IMR-90 (cell line): ENCODE measurements at places on chromosomes 11 and 22.
A peak's percentile ranks its signal among the peaks of the same experiment; 100 is the strongest.

DNA sequence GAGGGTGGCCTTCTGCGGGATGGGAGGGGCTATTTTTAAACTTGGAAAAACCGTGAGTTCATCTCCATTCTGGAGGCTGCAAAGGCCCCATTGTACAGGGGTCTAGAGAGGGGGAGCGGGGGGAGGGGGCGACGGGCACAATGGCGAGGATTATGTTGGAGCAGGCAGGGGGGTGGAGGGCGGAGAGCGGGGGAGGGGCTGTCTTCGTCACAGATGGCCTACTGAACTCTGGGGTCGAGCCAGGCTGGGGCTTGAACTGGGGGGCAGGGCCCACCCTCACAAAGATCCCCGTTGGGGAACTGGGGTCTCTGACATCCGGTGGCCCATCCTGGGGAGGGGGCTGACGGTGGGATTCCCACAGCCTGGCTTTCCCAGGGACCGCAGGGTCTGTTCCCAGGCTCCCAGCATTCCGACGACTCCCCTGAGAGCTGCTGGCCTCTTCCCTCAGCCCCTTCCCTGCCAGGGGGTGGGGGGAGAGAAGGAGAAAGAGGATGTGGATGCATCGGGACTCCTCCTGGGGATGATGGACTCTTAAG, 3.4 kb upstream of the MCAM start:
- DNase-seq, result no peak

DNA sequence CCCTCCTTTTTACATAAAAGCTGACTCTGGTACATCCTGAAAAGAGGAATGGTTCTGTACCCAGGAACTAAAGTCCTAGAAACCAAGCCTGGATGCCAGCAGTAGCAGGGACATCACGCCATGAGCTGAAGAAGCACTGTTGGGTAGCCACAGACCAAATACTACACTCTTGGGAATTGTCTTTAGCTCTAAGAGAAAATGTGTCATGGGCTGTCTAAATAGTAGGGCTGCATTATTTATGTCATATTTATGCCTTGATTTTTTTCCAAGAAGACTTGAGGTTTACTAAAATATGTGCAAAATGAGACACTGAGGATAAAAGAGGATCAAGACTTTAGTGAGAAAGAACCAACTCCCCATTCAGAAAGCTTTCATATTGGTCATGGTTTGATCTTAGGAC, 213.6 kb downstream of the RAB38 start:
- no peak for DNase-seq

GRCh38 chr11:126113515-126113957, 50.9 kb upstream of the CDON start:
- peak; percentile 96 for DNase-seq

GRCh38 chr11:83069441-83070043, 2.2 kb downstream of the RAB30 start:
- no peak for DNase-seq

DNA sequence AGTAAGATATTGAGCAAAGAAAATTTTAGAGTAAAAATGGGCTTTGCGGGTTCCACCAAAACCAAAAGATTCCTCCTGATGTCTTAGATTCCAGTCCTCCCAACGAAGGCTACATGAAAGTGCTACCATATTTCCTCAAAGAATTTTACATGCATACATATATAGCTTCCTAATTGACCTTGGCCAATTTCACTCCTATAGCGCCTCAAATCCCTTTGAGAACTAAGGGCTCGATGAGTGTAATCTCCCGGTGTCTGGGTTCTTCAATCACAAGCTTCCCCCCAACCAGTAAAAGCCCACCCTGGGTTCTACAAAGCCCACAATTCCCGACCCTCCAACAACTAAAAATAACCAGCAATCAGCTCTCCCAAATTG, 1.2 kb downstream of the SIK3 start:
- no peak for DNase-seq

- DNase-seq, result no peak
Observed at GRCh38 chr11:31793264-31793663, 17.9 kb downstream of the PAX6 start.

- no peak for DNase-seq
Observed at GRCh38 chr11:109806205-109806604, 287.0 kb upstream of the ZC3H12C start.

DNA sequence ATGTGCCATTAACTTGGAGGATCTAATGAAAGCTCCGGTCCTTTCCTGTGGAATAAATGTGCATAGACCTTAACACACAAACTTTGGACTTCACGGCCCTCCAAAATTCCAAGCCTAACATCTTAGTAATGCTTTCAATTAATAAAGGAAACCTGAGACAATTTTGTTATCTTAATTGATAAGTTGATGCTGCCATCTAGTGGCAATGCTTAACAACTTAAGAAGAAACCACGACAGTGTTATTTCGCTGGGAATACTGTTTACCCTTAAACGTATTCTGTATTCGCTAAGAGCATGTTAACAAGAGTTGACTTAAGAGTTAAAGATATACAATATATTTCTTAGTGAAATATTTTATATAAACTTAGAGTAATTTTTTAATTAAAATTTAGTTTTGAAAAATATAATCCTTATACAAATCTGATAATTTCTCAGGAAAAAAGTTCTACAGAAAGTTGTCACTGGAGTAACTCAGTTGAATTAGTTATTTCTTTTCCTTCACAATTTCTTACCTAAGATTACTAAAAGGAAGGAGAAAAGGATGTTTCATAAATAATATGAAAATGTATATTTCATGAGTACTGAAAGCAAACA, 35.0 kb upstream of the OR9G4 start:
- DNase-seq, result peak; percentile 54

GRCh38 chr22:49291169-49291568, 536.5 kb downstream of the BRD1 start:
- DNase-seq, result no peak

DNA sequence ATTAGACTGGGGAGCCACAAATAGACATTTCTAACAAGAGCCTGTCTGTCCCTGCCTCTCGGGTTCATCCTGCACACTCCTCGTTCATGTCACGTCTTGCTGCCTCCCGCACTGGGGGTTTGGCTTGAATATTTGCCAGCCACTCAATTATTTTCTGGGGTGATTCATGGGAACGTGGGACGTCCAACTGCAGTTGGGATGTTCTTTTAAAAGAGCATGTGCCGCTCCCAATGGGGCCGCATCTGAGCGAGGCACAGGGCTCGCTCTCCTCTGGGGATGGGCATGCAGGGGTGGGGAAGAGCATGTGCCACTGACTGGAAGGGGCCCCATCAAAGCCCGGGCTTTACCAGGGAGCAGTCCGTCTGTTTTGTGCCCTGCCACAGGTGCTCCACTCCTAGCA, 43.4 kb downstream of the PARVG start:
- DNase-seq, result no peak

- no peak for DNase-seq
Observed at GRCh38 chr11:28476864-28477263, 368.7 kb downstream of the METTL15 start.

DNA sequence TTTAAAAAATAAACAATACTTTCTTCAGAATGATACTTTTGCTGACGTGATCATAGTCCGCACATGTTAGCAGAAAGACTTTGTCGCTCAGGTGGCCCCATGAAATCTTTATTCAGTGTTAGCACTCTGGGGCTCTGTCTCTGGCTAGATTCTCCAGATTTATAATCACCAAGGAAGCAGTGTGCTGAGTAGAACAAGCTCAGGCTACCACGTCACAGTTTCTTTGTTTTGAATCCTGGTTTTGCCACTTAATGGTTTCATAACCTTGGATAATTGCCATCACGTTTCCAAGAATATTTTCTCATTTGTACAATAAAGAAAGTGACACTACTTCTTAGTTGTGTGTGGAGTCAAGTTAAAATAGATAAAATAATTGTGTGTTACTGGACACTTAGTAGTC, 3.9 kb upstream of the MUC15 start:
- DNase-seq, result no peak

GRCh38 chr22:33639588-33640254, 280.6 kb downstream of the LARGE1 start:
- no peak for DNase-seq

- DNase-seq, result no peak
Observed at GRCh38 chr22:33303099-33303498, 244.9 kb upstream of the SYN3 start.

- no peak for DNase-seq
Observed at GRCh38 chr11:97163631-97164191, 773.9 kb downstream of the JRKL start.

- DNase-seq, result peak; percentile 34
Observed at GRCh38 chr11:9047964-9048523, 43.4 kb downstream of the SCUBE2 start.

DNA sequence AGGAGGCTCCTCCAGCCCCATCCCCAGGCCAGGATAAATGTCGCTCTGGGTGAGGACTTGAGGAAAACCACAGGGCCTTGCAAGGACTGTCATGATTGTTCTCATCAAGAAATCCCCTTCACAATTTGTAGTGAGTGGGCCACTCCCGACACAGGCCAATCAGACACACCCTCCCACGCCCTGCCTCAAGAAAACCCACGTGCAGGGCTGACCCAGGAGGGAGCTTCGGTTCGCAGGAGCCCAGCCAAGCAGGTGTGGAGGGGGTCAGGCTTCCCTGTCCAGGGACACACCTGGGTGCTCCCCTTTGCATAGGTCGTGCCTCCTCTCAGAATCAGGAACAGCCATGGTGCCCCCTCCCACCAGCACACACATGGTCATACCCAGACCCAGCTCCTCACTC, 43.2 kb downstream of the SHANK2 start:
- DNase-seq, result no peak

DNA sequence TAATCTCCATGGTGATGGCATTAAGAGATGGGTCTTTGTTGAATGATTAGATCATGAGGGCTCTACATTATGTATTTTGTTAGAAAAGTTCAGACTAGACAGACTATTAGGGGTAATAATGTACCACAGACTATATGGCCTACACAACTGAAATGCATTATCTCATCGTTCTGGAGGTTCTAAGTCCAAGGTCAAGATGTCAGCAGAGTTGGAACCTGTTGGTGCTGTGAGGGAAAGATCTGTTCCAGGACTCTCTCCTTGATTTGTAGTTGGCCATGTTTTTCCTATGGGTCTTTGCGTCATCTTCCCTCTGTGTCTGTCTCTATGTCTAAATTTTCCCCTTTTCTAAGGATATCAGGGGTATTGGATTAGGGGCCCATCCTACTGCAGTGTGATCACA, 8.4 kb upstream of the GLYATL1 start:
- no peak for DNase-seq

DNA sequence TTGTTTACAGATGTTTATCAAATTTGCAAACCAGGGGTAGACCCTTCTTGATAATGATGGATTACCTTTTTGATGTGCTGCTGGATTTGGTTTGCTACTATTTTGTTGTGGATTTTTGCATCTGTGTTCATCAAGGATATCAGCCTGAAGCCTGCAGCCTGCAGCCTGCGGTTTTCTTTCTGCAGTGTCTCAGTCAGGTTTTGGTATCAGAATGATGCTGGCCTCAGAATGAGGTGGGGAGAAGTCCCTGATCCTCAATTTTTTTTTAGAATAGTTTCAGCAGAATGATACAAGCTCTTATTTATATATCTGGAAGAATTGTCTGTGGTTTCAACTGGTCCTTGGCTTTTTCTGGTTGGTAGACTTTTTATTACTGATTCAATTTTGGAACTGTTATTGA, 19.7 kb upstream of the RAB38 start:
- no peak for DNase-seq

GRCh38 chr11:123580557-123581275, 73.7 kb downstream of the SCN3B start:
- DNase-seq, result peak; percentile 19

GRCh38 chr11:70606248-70606950, 208.1 kb downstream of the CTTN start:
- no peak for DNase-seq

GRCh38 chr11:79094616-79095015, 346.2 kb downstream of the TENM4 start:
- DNase-seq, result no peak

DNA sequence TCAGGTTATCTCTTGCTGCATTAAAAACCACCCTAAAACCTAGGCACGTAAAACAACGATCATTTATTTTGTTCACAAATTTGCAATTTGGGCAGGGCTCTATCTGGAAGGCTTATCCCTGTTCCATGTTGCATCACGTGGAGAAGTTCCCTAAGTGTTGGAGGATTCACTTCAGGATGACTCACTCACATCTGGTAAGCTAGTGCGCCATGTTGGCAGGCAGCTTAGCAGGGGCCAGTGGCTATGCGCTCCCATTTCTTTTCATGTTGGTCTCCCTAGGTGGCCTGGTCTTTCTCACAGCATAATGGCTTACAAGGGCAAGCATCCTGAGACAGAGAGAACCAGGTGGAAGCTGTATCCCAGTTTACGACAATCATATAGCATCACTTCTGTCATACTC, 226.8 kb downstream of the BLID start:
- DNase-seq, result peak; percentile 41

GRCh38 chr11:24422376-24422775, 74.5 kb upstream of the LUZP2 start:
- DNase-seq, result peak; percentile 36

DNA sequence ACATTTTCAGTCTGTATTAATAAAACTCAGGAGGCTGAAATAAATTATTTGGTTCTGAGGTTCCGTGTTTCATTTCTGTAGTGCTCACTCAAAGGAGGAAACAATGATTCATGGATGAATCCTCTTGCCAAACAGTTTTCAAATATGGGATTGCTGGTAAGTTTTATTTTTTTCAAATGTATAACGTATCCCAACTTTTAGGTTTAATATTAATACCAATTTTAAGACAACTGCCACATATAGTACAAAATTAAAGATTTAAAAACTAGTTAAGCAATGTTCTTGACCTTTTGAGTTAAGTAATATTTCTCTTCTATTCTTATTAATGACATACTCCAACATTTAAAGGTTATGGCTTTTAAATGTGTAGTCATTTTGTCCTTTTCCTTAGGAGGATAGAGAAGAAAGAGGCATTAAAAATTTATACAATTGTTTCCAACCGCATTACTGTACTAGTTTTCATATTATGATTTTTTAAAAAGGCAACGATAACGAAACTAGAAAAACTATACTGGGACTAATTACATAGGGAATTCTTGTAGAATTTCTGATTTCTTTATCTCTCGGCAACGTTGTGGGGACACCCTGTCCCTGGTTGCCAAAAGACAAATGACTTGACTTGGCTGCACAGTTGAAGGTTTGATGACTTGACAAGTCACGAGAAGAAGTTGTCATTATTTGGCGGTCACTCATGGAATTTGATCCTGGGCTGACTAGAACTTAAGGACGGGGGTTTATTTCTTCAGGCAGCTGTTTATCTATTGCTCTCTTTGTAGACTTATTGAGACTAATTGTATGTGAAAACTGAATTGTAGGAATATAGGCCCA, 69.1 kb upstream of the ADSL start:
- DNase-seq, result peak; percentile 51

DNA sequence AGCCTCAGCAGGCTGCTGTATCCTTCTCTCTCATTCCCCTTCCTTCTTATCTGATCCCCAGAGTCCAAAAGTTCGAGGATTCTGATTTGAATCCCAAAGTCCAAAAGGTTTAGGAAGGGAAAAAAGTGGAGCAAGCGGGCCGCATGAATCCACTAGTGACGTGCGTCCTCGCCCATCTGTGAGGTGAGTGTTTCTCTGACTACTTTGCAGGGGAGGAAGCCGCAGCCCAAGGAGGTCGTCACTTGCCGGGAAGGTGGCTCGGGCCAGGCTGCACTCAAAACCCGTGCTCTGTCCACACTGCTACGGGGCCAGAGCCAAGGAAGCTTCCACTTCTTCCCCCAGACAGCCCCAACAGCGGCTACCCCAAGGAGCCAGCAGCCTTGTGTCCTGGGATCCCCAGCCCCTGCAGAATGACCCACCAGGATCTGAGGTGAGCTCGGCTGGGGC, 16.3 kb downstream of the SLC25A18 start:
- DNase-seq, result no peak

GRCh38 chr22:45584621-45585436, 82.1 kb downstream of the FBLN1 start:
- peak; percentile 21 for DNase-seq

GRCh38 chr11:58580311-58580710, 1.4 kb downstream of the ZFP91 start:
- DNase-seq, result no peak

GRCh38 chr11:66011785-66012303, at the start of gene CST6:
Gene CST6, plus strand, starts transcription at chr11:66012008. Its CDS starts 37 bp downstream, at chr11:66012045.
- no peak for DNase-seq
